ENCODE measurements at places on chromosomes 1 and 21.

GRCh38 chr1:143735764-143736461 is 235.9 kb downstream of the FAM72C start:
- DNase-seq: no peak

GRCh38 chr1:101025283-101025656 is 314 bp downstream of the DPH5 start:
- DNase-seq: no peak

GRCh38 chr1:168920456-168921094 is 185.9 kb upstream of the ATP1B1 start:
- DNase-seq: no peak

DNA sequence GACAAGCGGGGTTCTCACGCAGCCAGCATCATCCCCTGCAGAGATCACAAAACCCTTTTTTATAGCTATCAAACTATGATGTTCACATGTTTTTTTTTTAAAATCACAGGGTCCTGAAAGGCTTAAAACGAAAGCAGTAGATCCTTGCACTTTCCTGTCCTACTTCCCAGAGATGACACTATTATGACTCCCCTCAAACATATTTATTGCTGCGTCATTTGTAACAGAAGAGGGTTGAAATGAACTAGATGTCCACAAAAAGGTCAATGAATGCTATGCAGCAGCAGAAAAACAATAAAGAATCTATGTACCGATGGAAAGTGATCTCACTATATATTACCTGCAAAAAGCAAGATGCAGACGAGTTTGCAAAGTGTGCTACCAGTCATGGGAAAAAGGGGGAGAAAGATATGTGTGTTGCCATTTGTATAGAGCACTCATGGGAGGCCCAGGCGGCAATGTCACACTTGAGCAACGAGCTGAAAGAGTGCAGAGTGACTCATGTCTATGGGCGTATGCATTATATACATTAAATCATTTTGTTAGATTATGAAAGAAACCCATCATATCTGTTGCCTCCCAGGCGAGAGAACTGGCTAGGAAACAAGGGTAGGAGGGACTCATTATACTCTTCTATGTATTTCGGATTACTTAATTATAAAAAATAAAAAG is 68.9 kb upstream of the PARP1 start:
- DNase-seq: no peak

- DNase-seq: no peak
Observed at GRCh38 chr21:42509244-42509643, 4.4 kb upstream of the SLC37A1 start.

DNA sequence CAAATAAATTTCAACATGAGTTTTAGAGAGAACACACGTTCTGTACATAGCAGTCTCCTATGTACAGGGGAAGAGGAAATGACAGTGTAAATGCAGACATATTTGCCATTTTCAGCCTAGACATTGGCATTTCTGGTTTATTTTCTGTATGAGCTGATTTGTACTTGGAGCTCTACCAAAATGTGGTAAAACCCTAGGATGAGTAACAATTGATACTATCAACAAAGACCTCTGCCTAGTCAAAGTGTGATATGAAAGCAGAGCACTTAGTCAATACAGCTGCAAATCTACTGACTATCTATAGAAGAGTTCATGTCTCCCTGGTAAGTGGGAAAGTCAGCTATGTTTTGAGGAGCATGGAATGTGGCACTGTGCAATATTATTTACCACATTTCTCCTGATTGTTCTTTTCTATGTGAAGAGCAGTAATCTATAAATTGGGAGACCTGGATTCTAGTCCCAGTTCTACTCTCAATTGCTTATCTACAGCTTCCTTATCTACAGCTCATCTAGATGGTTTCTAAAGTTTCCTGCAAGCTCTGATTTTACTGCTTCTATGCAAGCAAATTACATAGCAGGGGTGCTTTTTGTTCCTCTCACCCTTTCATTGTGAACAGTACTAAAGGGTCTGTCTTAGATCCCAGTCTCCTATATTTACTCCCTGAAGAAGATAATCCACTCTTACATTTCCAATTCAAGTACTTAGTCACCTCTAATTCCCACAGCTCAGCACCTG is 334.2 kb downstream of the NTNG1 start:
- no peak for DNase-seq

DNA sequence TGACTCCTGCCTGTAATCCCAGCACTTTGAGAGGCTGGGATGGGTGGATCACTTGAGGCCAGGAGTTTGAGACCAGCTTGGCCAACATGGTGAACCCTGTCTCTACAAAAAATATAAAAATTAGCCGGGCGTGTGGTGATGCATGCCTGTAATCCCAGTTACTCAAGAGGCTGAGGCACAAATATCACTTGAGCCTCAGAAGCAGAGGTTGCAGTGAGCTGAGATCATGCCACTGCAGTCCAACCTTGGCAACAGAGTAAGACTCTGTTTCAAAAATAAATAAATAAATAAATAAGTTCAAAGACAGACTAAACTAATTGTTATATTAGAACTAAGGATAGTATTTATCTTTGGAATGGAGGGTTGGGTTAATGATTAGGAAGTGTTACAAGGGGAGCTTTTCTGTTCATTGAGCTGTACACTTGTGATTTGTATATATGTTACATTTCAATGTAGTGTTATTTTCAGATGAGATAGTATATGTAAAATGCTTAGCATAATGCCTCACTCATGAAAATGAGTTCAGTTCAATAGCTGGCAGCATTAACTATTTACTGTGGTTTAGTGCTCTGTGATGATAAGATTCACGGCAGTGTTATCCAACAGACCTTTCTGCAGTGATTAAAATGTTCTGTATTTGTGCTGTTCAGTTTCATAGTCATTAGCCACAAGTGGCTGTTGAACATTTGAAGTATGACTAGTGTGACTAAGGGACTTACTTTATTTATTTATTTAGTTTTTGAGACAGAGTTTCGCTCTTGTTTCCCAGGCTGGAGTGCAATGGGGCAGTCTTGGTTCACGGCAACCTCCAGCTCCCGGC is 47.7 kb downstream of the OSBPL9 start:
- DNase-seq: no peak

DNA sequence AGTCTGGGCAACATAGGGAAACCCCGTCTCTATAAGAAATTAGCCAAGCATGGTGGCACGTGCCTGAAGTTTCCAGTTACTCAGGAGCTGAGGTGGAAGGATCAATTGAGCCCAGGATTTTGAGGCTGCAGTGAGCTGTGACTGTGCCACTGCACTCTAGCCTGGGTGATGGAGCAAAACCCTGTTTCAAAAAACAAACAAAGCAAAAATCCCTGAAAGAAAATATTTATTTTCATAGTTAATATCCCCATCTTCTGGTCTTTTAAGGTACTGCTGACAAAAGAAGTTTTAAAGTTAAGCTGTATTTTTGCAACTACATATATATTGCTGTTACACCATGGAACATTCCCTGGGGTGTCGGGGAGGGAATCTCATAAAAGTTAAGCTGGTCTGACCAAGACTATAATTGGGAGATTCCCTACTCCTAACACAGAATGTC is 26.0 kb downstream of the VAMP4 start:
- DNase-seq: no peak

DNA sequence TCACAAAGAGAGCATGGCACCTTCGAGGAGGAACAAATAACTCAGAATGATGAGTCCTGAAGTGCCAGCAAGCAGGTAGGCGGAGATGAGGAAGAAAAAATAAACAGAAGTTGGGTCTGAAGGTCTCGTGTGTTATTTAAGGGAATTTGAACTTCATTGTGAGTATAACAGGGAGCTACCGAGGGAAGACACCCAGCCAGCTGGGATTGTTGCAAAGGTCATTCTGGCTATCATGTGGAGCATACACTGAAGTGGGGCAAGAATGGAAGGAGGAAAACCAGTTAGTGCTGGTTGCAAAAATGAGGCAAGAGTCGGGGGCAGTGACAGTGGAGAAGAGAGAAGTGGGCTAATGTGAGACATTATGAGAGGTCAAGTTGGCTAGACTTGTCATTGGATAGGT is 53.6 kb upstream of the RAP1A start:
- DNase-seq: no peak

DNA sequence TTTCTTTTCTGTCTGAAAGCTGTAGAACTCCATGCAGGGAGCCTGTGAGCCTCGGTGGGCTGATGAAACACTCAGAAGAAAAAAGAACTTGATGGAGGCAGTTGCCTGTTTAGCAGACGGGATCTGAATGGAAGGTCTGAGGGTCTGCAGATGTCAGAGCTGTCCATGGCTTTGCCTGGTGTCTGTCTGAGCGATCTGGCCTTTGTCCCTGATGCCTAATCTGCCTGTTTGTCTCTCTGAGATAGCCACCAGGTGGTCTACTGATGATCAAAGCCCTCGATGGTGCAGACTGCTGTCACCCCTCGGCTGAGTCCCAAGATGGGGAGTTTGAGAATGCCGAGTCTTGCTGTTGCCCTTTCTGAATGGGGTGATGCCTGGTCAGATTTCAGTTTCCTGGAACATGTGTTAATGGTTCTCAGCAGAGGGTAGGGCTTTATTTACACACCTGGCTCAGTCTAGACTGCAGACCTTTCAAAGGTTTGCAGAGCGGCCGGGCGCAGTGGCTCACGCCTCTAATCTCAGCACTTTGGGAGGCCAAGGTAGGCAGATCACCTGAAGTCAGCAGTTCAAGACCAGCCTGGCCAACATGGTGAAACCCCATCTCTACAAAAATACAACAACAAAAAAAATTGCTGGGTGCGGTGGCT is 90.4 kb downstream of the KIF26B start:
- DNase-seq: no peak

DNA sequence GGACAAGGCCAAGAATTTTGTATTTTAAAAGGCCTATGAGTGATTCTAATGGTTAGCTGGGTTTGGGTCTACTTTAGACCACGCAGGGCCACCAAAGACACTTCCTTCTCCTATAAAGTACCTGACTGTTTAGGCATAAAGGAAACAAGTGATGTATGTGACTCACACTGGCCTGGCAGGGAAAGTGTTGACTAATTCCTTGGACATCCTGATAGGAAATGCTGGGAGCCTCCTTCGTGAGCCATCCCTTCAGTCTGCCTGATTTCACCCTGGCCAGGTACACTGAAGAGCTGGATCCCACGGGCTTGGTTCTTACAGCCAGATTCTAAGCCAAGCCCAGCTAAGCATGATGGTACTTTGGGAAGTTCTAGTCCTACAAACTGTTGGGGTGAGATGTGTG is 100.5 kb upstream of the HMGB4 start:
- no peak for DNase-seq

GRCh38 chr1:89698624-89699023 is 65.7 kb downstream of the LRRC8C start:
- DNase-seq: no peak

DNA sequence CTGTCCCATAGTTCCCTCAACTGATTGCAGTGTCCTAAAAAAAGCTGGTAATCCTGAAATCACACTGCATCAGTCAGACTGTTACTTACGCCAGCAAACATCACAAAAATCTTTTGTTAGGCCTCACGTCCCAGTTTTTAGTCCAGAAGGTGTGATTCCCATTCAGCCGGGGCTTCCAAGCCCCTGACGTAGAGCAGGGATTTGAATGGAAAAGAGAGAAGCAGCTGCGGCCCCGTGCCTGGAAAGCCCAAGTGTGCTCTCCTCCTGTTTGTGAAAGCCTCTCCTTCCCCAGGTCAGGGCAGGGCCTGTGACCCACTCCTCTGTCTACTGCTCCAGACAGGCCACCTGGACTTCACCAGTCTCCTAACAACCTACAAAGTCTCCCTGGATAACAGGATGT is 20.7 kb downstream of the KCNA10 start:
- DNase-seq: no peak

DNA sequence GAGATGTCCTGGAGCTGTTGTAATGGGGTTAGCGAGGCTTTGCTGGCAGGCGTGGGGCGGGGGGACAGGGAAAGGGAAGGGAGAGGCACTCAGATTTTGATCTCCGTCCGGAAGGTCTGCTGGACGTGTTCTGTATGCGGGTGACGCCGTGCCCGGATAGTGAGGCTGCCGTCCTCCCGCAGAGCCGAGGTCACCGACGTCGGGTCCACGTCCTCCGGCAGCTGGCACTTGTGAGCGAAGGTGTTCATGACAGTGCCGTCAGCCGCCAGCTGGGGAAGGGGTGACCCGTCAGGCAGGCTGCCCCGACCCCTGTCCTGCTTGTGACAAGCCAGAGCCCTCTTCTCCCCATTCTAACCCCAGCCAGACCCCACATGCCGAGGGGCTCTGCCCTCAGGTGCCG is 2.4 kb downstream of the HSPB7 start:
- no peak for DNase-seq

GRCh38 chr1:187185389-187185788 is 356.6 kb downstream of the PLA2G4A start:
- no peak for DNase-seq

GRCh38 chr1:232263452-232263851 is 366.5 kb downstream of the SIPA1L2 start:
- no peak for DNase-seq

GRCh38 chr1:113928187-113928930 is 765 bp upstream of the HIPK1 start:
- DNase-seq: no peak

DNA sequence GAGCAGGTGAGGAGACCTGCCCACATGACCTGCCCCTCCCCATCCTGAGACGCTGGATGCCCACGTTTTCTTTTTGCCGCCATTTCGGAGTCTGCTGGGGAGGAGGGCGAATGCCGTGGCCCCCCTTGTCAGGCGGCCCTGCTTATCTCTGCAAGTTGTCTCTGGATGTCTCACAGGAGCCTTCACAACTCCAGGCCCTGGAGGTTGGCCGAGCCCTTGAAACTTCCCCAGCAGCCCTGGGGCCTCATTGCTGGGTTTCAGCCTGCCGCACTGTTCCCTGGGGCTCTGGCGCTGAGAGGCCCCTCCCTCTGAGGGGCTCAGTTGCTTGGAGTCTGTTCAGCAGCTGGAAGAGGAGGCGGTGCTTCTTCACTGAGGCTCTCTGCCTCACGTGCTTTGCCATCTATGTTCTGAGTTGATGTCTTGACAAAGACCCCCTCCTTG is 29.8 kb upstream of the ZBTB21 start:
- DNase-seq: no peak

DNA sequence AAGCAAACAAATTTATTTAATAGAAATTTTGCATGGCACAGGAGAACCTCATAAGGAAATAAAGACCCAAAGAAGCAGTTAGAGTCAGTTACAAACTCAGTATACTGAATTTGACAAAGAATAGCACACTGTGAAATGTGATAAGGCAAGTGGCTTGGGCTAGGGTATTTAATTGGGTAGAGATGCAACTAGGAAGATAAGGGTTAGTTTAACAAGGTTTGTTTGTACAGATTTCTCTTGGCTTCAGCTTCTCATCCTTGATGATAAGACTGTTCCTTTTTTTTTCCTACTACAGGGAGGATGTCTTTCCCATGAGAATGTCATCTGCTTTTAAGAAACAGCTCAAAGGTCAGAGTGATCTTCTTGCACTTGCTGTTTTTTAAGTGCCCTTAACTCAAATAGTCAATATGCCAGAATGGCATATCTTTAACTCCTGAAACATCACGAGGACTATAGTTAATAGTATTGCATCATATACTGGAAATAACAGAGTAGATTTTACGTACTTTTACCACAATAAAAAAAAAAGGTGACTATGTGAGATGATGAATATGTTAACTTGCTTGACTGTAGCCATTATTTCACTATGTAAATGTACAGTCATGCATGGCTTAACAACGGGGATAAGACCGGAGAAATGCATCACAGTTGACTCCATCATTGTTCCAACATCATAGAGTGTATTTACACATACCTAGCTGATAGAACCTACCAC is 9.2 kb upstream of the TRAF3IP3 start:
- DNase-seq: no peak
